ENCODE measurements at places on chromosomes 3 and 15.

DNA sequence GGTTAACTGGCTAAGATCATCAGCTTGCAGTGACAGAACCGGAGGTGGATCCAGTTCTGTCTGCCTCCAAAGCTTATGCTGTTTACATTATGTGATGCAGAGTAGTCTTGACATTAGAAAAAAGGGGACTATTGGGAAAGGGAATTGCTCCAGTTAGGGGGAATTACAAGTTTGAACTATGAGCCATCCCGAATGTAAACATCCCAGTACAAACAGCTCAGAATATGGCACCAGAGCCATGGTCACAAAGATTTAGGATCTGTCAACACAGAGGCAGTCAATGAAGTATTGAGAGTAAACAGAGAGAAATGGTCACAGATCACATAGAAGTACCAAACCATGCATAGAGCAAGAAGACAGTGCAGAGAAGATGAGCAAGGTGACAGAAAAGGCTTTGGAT lies 39.8 kb upstream of the CRTC3 start:
- DNase-seq: no peak

DNA sequence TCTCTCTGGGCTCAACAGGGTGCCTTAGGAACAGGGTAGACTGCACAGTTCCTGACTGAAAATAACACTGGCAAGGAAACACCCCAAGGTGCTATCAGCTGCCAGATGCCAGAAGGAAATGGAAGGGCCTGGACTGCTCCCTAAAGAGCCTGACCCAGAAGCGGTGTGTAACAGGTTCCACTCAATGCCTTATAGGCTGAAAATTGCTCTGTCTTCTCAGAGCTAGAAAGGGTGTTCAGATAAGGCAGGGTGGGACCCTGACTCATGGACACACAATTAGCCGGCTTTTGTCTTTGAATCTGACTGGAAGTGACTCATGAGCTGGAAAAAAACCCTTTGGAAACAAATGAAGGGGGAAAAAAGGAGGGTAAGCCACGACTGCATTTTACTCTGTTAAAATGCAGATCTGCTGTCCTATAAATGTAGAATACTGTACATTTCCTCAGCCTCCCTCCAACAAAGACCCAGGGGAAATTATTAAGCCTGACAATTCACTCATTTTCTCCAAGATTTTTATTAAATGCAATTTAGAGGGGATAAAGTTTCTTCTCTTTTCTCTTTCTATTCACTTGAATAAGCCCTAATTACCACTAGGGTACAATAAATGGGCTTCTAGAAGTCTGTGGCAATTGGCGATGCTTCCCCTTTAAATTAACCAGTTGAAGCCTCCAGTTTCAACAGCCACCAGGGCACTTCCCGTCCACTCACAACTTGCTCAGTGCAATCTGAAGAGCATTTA lies 160.2 kb upstream of the TBL1XR1 start:
- peak; percentile 70 for DNase-seq

DNA sequence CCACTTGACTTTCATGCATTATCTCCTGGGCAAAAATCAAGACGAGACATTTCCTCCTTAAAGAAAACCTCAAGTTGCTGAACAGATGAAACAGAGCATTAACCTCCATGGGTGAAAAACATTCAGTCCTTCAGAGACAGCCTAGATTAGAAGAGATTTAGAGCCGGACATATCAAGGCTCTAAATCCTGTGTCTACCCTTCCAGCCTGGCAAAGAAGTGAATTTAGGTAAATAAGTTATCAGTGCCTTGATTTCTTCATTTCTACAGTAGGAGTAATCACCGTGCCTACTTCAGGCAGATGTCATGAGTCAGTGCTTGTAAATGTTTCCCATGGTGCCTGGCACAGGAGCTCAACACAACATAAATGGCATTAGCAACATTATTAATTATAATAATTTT lies 159.3 kb upstream of the PRICKLE2 start:
- DNase-seq: no peak

GRCh38 chr3:150169330-150169940 lies 198.7 kb upstream of the PFN2 start:
- DNase-seq: no peak

GRCh38 chr3:10357592-10358308 lies 36.8 kb upstream of the SEC13 start:
- peak; percentile 92 for DNase-seq

DNA sequence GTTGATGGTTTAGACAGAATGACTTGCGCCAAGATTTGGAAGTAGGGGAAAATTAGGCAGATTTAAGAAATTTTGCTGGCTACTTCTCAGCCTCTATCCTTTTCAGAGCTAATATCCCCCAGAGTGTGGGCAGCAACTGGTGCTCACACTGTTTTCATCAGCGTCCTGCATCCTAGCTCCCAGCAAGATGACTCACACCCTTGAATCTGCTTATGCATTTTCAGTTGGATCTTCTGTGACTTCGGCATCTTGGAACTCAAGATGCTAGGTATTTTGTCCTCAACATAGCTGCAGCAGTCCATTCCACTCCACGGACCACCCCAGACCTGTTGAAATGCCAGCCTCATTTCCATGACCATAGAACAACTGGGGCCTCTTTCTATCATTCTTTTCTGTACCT lies 336.1 kb upstream of the NR2F2 start:
- peak; percentile 32 for DNase-seq

- peak; percentile 83 for DNase-seq
These were observed 89.7 kb downstream of the LIPC start for GRCh38 chr15:58521293-58521991.

- DNase-seq: peak; percentile 58
These were observed 560.0 kb upstream of the CFAP20DC start for GRCh38 chr3:59609657-59610348.

- DNase-seq: peak; percentile 89
These were observed 32.2 kb upstream of the TRH start for GRCh38 chr3:129942296-129942695.

- no peak for DNase-seq
These were observed 44.1 kb upstream of the TFG start for GRCh38 chr3:100665230-100665629.

GRCh38 chr15:30865257-30865656 lies 38.5 kb upstream of the FAN1 start:
- no peak for DNase-seq

DNA sequence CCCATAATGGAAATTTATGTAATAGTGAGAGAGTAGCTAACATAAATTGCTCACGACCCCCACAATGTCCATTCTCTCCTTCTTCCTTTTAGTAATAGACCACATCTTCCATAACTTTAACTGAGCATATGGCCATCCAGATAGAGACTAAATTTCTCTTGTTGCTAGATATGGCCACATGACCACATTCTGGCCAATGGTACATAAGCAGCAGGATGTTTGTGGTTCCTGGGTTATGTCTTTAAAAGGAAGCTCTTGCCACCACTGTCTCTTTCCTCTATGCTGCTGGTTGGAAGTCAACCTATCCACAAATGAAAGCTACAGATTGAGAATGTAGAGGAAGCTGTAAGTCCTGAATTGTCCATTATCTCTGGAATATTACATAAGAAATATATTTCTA lies 59.7 kb upstream of the NPHP3 start:
- DNase-seq: no peak

DNA sequence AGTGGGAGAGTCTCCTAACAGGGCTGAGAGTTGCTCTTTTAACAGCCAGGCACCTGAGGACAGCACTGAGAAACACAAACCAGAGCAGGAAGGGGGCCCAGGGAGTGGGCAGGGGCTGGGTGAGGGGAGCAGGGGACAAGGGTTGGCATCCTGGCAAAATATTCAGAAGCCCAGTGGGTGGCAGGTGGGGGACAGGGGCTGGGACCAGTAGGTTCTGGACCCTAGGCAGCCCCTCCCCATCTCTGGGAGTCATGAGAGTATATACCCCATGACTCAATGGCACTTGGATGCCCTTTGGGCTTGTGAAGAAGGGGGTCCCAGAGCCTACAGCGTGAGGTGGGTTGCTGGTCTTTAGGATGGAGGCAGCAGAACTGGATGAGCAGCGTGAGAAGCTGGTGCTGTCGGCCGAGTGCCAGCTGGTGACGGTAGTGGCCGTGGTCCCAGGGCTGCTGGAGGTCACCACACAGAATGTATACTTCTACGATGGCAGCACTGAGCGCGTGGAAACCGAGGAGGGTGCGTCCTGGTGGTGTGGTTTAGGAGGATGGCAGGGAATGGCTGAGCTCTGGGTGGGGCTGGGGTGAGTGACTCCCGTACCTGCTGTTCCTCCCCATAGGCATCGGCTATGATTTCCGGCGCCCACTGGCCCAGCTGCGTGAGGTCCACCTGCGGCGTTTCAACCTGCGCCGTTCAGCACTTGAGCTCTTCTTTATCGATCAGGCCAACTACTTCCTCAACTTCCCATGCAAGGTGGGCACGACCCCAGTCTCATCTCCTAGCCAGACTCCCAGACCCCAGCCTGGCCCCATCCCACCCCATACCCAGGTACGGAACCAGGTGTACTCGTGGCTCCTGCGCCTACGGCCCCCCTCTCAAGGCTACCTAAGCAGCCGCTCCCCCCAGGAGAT lies 24.2 kb downstream of the NBEAL2 start:
- DNase-seq: no peak

- no peak for DNase-seq
These were observed 5.6 kb upstream of the PYDC2 start for GRCh38 chr3:191455257-191455952.
